Activated naive CD4-positive, alpha-beta T cell treated with anti-CD3 and anti-CD28 coated beads, Interleukin-2, amount 50 U/mL, for 72 hours (primary cell): ENCODE measurements at places on chromosomes 1 and 21.

- DNase-seq: no peak
Measured at GRCh38 chr1:8698012-8698630, 119.3 kb downstream of the RERE start.

DNA sequence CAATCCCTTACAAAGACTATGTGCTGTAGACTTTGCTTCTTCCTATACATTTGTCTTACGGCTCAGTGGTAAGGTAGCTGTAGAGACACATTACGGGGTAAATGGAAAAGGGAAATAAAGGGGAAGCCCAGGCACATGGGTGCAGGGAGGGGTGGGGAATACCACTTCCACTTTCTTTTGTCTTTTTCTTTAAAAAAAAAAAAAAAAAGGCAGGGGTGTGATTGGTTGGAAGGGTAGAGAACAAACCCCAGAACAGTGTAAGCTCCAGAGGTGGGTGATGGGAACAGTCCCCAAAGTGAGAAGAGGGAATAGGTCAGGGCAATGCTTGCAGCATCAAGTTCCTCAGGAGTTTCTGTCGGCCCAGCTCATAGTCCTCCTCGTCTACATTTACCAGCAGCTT, 3.9 kb downstream of the NIT1 start:
- no peak for DNase-seq

- DNase-seq: no peak
Measured at GRCh38 chr1:48674641-48675040, 102.0 kb downstream of the BEND5 start.

GRCh38 chr1:180603223-180603849, 28.5 kb upstream of the XPR1 start:
- DNase-seq: no peak
